ENCODE measurements at places on chromosomes 7 and 10. TPM values are rescaled to one million over a fixed set of nuclear protein-coding genes. Genes with fewer than 3 reads are reported as not detected.
A peak's percentile ranks its signal among the peaks of the same experiment; 100 is the strongest.

DNA sequence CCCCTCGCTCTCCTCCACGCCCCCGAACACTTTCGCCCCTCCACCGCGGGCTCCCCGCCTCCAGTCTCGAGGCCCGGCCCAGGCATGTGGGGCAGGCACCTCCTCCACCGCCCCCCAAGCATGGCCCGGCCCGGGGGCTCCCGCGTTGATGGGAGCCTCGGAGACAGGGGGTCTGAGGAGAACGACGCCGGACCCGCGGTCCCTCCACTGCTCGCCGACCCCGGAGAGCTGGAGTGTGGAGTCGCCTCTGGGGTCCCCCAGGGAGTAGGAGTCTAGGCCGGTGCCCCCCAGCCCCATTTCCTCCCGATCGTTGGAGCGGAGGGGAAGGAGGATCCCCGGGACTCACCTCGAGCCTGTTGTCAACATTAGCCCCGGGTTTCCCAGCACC, 206 bp downstream of the UPF2 start:
- H3K36me3 ChIP-seq, result no peaks in the 10 kb centered on the region
- H3K27ac ChIP-seq, result peak overlapping the region; percentile 96
- no peaks in the 10 kb centered on the region for H3K27me3 ChIP-seq
- peak; percentile 51 for DNase-seq
- H3K4me3 ChIP-seq, result peak overlapping the region; percentile 99

- DNase-seq, result peak; percentile 61
- H3K4me3 ChIP-seq, result no peak overlapping the region
- no peak overlapping the region for H3K27ac ChIP-seq
- no peaks in the 10 kb centered on the region for H3K4me1 ChIP-seq
- H3K36me3 ChIP-seq, result no peaks in the 10 kb centered on the region
Observed at GRCh38 chr10:97210543-97210960, 24.8 kb upstream of the SLIT1 start.

DNA sequence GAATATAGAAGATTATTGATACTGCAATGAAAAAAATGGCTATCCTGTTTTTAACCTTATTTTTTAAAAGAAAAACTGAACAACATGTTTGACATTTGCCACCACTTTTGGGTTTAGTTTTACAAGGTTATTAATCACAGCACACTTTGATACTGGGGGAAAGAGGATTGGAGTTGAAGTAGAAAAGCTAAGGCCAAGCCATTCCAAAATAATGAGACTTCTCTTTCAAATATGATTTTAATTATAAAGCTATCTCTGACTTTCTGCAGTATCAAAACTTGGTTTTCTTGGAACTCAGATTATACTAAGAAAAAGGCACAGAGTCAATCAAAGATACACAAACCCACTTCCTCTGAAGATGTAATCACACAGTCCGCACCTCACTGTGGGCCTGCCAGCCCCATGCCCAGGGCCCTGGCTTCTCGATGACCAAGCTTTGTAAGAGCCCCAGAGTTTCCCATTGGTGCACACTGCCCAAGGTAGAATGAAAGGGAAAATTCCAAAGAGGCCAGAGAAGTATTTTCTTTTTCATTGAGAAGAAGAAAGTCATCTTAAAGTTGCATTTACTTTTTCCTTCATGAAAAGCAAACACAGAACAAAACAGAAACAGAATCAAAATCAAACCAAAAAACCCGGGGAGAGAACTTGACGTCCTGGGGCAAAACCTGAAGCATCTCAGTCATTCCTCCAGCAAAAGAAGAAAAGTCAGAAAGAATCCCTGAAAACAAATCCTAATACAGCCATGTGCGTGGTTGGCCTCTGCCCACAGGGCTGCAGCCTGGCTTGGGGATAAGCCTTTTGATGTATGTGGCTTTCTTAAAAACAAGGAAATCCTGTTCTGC, 187.7 kb upstream of the KLF6 start:
- H3K4me1 ChIP-seq, result peaks cover 2% of the 10 kb centered on the region
- DNase-seq, result no peak
- H3K36me3 ChIP-seq, result no peaks in the 10 kb centered on the region
- no peak overlapping the region for H3K4me3 ChIP-seq
- no peaks in the 10 kb centered on the region for H3K27me3 ChIP-seq
- H3K27ac ChIP-seq, result peak overlapping the region; percentile 56

BHLHA15 gene
- total RNA-seq, result not detected

- no peaks in the 10 kb centered on the region for H3K27me3 ChIP-seq
- no peaks in the 10 kb centered on the region for H3K36me3 ChIP-seq
- DNase-seq, result no peak
- H3K27ac ChIP-seq, result no peak overlapping the region
- peaks cover 46% of the 10 kb centered on the region for H3K4me1 ChIP-seq
Observed at GRCh38 chr10:51075873-51076229, 1.6 kb downstream of the PRKG1 start.

DNA sequence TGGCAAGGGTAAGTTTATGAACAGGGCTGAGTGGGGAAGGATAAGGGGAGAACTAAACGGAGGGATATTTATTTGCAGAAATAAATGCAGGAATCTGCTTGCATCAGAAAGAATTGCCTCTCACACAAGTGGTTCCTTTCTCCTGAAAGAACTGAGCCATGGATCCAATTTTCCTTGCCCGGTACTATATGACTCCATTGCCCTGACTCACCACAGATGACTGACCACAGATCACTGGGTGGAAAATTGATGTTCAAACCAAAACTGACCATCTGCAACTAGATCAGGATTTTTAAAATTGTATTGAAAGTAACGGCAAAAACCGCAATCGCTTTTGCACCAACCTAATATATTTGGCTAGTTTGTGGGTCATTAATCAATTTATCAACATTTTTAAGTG, 6.2 kb upstream of the MACC1 start:
- no peaks in the 10 kb centered on the region for H3K27me3 ChIP-seq
- peaks cover 25% of the 10 kb centered on the region for H3K4me1 ChIP-seq
- H3K4me3 ChIP-seq, result no peak overlapping the region
- H3K27ac ChIP-seq, result no peak overlapping the region

FAM25C gene
- total RNA-seq, result not detected

DNA sequence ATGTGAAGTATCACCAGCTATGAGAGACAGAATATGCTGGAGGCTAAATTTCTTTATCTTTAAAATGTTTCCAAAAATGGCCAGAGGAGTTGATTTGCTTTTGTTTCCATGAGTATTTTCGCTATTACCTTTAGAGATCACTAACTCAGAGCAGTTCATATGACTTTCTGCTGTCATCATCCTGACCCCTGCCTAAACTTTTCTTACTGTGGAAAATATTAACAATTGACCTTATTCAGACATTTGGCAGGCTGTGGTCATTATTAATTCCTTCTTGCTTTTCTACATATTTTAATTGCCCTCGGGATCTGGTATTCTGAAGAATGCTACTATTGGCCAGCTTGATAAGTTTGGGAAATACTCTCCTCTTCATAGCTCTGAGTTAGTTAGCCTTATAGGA, 156.5 kb downstream of the EXOC4 start:
- DNase-seq, result no peak
- H3K36me3 ChIP-seq, result no peaks in the 10 kb centered on the region
- no peaks in the 10 kb centered on the region for H3K4me1 ChIP-seq
- no peak overlapping the region for H3K4me3 ChIP-seq
- no peak overlapping the region for H3K27ac ChIP-seq

OPALIN gene
- not detected for total RNA-seq

- peak overlapping the region; percentile 47 for H3K4me3 ChIP-seq
- DNase-seq, result peak; percentile 80
- no peaks in the 10 kb centered on the region for H3K27me3 ChIP-seq
- H3K27ac ChIP-seq, result peak overlapping the region; percentile 85
- H3K36me3 ChIP-seq, result no peaks in the 10 kb centered on the region
Observed at GRCh38 chr7:1169409-1170368, 9.7 kb upstream of the ZFAND2A start.

PRKAR1B gene
- total RNA-seq, result 21.9 TPM

- no peaks in the 10 kb centered on the region for H3K36me3 ChIP-seq
- no peaks in the 10 kb centered on the region for H3K27me3 ChIP-seq
- peak within 1 kb of the TSS; percentile 91 for H3K27ac ChIP-seq
- peak; percentile 58 for DNase-seq
- peaks cover 38% of the 10 kb centered on the region for H3K4me1 ChIP-seq
- peak within 1 kb of the TSS; percentile 86 for H3K4me3 ChIP-seq
Observed at GRCh38 chr10:103855424-103855823, at the start of gene SH3PXD2A. SH3PXD2A (minus strand) TSS chr10:103855576; CDS start chr10:103855266, 310 bp downstream.

GRCh38 chr7:67916571-67917436, 920.2 kb downstream of the TYW1 start:
- H3K36me3 ChIP-seq, result no peaks in the 10 kb centered on the region
- no peak for DNase-seq
- no peak overlapping the region for H3K27ac ChIP-seq

DNA sequence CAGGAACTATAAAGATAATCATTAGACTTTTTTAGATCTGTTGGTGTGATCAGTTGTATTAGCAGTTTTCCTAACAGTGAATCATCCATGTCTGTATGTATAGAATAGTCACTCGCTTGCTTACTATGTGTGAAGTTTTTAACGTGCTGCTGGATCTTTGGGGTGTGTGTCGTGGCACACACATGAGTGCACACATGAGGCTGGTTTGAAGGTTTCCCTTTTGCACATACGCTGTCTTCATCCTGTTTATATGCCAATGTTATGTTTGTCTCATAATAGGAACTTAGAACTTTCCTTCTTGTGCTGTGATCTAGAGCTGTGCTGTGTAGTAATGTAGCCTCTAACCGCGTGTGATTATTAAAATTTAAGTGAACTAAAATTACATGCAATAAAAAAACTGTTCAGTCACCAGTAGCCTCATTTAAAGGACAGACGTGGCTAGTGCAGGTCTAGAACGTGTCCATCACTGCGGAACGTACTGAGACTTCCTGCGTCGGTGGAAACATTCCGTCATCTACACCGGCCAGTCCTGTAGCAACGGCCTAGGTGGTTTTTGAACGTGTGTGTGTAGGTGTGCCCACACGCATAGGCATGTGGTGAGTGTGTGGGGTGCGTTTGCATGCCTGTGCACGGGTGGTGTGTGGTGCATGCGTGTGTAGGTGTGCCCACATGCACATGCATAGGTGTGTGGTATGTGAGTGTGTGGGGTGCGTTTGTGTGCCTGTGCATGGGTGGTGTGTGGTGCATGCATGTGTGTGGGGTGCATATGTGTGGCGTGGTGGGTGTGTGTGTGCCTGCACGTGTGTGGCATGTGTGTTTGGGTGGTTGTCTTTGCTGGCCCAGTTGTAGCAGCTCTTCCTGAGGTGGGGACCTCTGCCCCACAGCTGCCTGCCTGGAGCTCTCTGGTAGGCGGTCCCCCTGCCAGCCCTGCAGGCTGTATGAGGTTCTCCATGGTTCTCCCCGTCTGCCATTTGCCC, 56.6 kb downstream of the INPP5A start:
- H3K27ac ChIP-seq, result no peak overlapping the region
- DNase-seq, result no peak
- H3K4me3 ChIP-seq, result no peak overlapping the region
- H3K27me3 ChIP-seq, result no peaks in the 10 kb centered on the region

DNA sequence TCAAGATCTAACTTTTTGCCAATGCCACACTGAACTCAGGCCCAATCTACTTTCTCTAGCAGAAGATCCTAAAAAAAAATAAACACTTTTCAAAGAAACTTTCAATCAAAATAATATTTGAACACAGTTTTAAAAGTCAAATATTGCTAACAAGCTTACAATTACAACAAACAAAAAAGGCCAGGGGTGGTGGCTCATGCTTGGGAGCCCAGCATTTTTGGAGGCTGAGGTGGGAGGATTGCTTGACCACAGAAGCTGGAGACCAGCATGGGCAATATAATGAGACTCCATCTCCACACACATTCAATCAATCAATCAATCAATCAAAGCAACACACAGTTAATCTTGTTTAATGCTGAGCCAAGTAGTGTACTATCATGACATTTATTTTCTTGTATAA, 149.2 kb downstream of the CYP26A1 start:
- DNase-seq, result no peak
- H3K27me3 ChIP-seq, result no peaks in the 10 kb centered on the region
- H3K4me3 ChIP-seq, result no peak overlapping the region

DNA sequence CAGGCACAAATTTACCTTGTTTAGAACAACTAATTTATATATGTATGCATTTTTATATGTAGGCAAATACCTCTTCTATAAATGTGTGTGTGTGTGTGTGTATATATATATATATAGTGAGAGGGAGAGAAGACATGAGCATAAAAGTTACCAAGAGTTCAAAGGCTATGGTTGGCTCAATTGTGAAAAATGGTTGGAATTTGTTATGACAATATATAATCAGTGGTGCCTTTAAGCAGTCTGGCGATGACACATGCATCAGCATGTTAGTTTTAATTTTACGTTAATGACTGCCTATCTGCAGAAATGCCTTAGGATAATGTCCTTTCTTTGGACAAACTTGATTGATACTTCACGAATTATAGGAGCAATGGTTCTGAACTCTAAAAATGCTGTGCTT, 980.8 kb upstream of the LRRTM3 start:
- no peak for DNase-seq
- H3K36me3 ChIP-seq, result no peaks in the 10 kb centered on the region
- no peak overlapping the region for H3K27ac ChIP-seq
- no peaks in the 10 kb centered on the region for H3K4me1 ChIP-seq
- no peaks in the 10 kb centered on the region for H3K27me3 ChIP-seq
- no peak overlapping the region for H3K4me3 ChIP-seq

SLC16A9 gene
- total RNA-seq, result 0.33 TPM

- peak overlapping the region; percentile 7 for H3K27ac ChIP-seq
- H3K4me3 ChIP-seq, result no peak overlapping the region
- peaks cover 21% of the 10 kb centered on the region for H3K4me1 ChIP-seq
- no peaks in the 10 kb centered on the region for H3K36me3 ChIP-seq
- peak; percentile 9 for DNase-seq
Observed at GRCh38 chr10:88270871-88271713, 312.0 kb downstream of the RNLS start.

INTS1 gene
- total RNA-seq, result 41.6 TPM

CHRM2 gene
- total RNA-seq, result 99.5 TPM

DNA sequence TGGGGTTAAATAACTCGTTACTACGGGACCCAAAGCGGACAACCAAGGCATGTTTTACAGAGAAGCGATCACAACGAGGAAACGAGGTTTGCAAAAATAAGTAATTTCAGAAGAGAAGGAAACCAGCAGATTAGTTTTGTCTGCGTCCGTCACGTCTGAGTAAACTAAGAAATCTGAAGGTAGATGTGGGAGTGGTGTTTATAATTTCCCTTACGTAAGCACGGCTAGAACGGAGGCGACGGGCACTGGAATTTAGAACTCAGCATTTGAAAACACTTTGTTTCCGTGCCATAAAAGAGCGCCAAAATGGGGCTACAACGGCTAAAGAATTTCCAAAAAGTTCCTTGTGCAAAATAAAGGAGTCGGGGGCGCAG, 718 bp upstream of the UMAD1 start:
- H3K4me3 ChIP-seq, result peak overlapping the region; percentile 69
- DNase-seq, result no peak
- H3K27me3 ChIP-seq, result no peaks in the 10 kb centered on the region

Measured in heart right ventricle (tissue), 16 donors.